ENCODE measurements at places on chromosomes 2 and 18.

- DNase-seq: no peak
These were observed 50.1 kb upstream of the KCNH7 start for GRCh38 chr2:162888652-162889051.

- DNase-seq: no peak
These were observed 76.0 kb downstream of the TGIF1 start for GRCh38 chr18:3525870-3526420.

DNA sequence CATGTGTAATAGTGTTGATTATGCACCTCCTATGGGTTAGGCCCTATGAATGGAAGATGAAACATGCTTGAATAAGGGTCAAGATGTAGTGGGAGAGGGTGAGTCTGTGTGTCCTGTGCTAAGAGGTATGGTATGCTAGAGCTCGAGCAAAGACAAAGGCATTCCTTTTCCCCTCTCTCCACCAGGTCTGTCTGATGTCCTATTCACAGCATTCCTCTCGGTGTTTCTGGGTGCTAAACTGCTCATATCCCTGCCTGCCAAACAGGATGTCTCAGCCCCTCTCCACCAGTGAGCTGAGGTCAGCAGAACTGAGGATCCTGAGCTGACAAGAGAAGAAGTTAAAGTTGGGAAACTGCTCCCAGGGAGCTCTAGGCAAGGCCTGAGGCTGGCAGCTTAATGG is 344.9 kb downstream of the TSN start:
- no peak for DNase-seq

DNA sequence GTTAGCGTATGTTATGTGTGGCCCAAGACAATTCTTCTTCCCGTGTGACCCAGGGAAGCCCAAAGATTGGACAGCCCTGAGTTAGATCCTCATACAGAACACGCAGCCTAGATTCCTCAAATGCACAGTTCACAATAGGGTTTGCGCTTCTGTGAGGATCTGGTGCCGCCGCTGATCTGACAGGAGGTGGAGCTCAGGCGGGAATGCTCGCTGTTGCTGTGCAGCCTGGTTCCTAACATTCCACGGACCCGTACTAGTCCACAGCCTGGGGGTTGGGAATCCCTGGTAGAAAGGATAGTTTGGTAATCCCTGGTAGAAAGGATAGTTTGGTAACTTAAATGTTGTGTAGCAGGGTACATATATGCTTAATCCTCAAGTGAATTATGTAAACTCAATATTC is 27.0 kb downstream of the MAPRE3 start:
- no peak for DNase-seq

DNA sequence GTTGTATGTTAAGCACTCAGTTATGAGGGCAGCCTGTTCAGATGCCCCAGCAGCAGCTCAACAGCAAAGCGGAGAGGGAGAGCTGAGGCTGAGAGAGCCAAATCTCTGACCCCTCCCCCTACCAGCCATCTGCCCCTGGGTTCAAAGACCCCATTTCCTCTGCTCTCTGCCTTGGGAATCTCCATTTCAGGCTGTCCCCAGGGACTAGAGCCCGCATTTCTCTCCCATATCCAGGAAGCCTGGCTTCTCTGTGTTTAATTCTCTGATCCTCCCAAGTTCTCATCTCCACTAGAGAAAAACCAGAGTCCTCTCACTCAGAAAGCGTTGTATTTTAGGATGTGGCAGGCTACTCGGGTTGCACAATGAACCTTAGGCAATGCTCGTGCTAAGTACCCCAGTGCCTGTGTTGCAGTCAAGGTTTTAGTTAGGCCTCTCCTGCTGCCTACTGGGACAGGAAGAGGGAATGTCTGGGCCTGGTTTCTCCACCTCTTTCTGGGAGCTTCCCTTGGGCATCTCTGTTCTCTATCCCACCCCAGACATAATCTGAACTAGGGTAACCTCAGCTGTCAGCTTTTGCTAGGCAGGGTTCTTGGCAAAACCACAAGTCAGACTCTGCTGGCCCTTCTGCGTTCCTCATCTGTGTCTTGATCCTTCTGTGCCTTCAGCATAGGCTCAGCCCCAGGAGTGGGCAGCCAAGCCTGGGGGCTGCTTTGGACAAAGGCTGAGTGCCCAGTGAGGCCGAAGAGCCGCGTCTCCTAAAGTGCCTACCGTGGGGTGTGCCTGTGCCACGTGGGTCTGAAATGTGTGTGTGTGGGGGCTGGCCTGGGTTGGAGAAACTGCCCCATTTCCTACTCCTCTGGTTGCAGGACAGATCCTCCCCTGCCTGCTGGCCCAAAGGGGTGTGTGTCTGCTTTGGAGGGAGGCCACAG is 96.8 kb downstream of the STPG4 start:
- no peak for DNase-seq

GRCh38 chr2:46569061-46569560 is 89.7 kb downstream of the TMEM247 start:
- no peak for DNase-seq

DNA sequence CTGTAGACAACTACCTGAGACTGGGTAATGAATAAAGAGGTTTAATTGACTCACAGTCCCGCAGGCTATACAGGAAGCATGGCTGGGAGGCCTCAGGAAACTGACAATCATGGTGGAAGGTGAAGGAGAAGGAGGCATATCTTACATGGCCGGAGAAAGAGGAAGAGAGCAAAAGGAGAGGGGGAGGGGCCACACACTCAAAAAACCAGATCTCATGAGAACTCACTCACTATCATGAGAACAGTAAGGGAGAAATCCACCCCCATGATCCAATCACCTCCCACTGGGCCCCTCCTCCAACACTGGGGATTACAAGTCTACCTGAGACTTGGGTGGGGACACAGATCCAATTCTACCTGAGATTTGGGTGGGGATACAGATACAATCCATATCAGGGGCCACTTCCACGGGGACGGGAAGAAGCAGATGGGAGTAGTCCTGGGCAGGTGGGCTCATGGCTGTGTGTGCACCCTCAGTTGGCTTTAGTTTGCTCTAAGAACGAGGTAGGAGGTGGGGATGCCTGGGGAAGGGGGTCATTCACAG is 9.9 kb downstream of the MAB21L4 start:
- DNase-seq: no peak

Measured in stimulated activated CD8-positive, alpha-beta memory T cell treated with anti-CD3 and anti-CD28 coated beads, Interleukin-4, amount 100 ng/mL, for 1 hour (primary cell).